Calu3 (cell line): ENCODE measurements at places on chromosomes 11 and 22.

DNA sequence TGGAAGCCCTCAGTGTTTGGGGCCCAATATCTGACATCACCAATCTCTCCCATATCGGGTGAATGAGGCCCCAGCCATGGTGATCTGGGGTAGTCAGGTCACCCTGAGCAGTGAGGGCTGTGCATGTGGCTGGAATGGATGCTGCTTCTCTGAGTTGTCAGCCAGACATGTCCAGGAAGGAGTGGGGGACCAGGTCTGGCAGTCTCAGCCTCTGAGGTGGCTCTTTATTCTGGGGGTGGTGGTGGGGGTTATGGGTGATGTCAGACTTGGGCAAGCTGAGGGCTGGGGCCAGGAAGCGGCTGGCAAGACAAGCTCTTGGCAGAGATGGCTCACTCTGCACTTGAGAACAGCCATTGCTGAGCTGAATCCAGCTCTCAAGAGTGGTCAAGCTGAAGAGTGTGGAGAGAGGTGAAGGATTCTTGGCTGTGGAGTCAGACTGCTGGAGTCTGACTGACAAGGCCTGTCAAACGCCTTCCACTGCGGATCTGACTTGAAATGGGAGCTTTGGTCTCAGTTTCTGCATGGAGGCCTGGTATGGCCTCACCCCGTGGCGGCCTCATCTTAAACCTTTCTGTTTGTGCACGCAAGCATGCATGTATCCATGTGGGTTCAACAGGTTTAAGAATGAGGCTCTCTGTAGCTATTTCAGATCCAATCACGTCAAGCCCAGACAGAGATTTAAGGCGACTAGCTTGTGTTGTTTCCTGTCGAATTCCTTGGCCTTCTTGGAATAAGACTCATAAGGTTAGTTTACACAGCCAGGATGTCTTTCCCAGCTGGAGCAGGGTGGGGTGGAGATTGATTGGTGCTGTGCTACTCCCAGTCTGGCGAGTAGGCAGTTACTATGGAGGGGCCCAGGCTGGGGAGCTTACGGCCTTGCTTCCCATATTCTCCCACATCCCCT is 83.9 kb upstream of the TIMP3 start:
- no peak for DNase-seq

DNA sequence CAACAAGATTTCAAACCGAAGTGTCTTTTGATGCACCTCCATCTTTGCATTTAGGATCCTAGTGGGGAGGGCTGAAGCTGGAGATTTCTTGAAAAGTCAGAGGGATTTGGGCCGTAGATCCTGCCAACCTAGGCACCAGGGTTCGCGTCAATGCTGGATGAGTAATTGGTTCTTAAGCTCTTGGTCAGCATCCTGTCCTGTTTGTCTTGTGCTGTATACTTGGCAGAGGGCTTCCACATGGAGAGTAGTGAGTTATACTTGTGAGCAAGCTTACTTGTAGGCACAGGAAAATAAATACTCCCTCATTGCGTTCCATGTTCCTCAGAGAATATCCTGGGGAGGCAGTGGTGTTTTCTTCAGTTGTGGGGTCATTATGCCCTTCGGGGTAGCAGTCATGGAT is 12.6 kb downstream of the INSC start:
- DNase-seq = no peak

- no peak for DNase-seq
These were observed 102.4 kb downstream of the WT1 start for GRCh38 chr11:32332990-32333319.

- no peak for DNase-seq
These were observed 68.9 kb downstream of the ZBTB16 start for GRCh38 chr11:114128399-114128798.

DNA sequence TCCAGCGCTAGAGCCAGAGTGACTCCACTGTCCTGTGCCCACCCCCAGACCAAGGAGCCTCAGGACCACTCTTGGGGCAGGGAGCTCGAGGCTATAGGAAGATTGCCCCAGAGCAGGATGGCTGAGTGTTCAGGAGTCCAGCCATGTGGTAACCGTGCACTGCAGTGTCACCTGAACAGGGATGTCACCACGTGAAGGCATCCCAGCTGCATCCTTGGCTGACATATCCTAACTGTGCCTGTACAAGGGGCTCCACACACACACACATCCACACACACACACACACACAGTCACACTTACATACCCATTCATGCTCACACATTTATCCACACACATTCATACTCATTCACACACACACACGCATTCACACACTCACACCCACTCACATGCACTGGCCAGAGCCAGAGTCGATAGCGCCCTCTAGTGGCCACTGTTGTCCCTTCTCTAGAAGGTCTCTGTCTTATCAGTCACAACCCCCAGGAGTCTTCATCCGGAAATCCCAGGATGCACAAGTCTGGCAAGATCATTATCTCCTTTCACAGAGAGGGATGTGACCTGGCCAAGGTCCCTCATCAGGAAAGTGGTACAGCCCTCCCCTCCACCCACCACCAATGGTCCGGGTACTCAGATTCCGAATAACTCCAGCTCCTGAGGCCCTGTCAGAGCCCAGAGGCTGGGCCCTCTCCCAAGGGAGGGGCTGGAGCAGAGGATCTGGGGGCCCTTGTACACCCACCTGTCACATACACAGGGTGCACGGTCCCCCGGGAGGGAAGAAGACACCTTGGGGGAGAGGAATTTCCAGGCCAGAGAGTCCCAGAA is 55.1 kb downstream of the IGLL5 start:
- peak; percentile 63 for DNase-seq

DNA sequence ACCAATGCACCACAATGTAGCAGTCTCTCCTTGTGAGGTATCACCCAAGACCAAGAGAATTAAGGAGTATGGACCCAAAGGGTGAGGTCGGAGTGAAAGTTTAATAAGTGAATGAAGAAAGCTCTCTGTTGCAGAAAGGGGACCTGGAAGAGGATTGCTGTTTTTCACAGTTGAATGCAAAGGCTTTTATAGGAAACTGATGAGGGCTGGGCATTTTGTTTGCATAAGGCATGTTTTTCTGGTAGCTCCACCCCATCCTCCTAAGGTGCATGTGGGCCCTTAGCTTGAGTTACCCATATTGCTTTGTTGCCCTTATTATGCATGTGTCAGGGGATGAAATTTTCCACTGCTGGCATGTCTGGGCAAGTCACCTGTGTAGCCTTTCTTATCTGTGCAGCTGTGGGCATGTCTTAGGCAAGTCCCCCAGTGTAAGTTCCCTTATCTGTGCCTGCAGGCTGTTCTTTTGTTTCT is 64.7 kb downstream of the BDNF start:
- DNase-seq = no peak

GRCh38 chr22:30398685-30399680 is 2.2 kb downstream of the SEC14L2 start:
- DNase-seq = no peak

DNA sequence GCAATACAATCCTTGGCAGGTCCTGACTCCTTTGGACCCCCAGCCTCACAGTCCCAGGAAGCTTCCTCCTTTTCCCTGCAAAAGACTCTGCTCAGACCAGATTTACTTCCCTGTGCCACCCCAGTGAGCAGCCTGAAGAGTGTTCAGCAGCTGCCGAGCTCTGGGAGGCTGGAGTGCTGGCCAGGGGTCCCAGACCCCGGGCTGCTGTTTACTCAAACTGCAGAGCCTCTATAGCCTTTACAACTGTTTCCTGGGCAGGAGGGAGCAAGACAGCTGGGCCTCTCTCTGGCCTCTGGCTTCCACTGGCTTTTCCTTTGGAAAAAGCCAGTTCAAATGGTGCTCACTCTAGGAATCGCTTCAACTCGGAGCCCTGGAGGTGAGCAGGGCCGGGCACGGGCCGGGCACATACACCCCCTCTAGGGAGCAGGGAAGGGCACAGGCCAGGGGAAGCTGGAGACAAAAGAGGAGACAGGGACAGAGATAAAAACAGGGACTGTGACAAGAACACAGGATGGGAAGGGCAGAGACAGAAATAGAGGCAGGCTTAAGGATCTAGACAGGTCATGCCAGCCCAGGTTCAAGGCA is 932 bp downstream of the IRAG1 start:
- no peak for DNase-seq

DNA sequence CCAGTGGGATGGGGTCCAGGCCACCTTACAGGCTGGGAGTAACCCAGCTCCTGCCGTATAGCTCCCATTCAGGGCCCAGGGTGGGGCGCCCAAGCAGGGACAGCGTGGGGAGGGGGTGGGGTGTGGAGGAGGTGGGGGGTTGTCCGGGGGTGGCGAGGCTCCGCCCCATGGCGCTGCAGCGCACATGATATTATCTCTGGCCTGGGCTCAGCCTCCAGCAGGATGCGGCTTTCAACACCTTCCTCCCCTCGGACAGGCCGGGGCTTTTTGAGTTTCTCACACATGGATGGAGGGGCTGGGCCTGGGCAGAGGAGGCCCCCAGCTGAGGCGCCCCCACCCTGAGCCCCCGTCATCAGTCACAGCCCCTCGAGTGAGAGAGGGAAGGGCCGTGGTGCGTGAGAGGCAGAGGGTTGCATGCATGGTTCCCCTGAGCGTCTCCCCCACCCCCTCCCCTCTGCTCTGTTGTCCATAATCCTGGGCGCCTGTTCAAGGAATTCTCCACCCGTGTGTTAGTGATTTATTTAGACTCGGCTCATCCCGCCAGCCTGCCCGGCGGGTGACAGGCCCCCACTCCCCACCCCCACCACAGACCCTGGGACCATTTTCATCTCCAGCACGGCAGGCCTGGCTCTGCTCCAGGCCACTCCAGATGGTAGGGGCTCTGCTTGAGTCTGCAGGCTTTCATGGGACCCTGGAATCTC is 44.9 kb downstream of the WNT11 start:
- no peak for DNase-seq

DNA sequence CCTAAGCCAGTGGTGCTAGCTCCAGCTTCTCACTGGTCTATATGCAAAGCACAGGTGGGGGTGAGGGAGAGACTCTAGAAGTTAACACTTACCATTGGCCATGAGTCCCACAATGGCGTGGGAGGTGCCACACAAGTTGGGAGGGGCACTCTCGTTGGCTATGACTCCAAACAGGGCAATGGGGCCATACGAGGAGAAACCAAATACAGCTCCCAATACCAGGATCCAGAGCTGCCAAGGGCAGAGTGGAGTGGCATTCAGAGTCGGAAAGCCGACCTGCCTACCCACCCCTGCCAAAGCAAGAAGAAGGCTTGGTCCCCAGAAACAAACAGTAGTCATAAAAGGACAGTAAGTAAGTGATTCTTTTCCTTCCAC is 5.6 kb downstream of the SLC37A4 start:
- no peak for DNase-seq

- DNase-seq = no peak
These were observed 22.6 kb downstream of the PDGFB start for GRCh38 chr22:39221999-39222686.

GRCh38 chr22:37206118-37206840 is 6.0 kb downstream of the SSTR3 start:
- DNase-seq = no peak

- no peak for DNase-seq
These were observed 76.3 kb downstream of the FAM168A start for GRCh38 chr11:73521621-73522020.

GRCh38 chr11:45724153-45724552 is 58.7 kb upstream of the CHST1 start:
- no peak for DNase-seq

- no peak for DNase-seq
These were observed 677.3 kb upstream of the KIRREL3 start for GRCh38 chr11:127677660-127678425.

DNA sequence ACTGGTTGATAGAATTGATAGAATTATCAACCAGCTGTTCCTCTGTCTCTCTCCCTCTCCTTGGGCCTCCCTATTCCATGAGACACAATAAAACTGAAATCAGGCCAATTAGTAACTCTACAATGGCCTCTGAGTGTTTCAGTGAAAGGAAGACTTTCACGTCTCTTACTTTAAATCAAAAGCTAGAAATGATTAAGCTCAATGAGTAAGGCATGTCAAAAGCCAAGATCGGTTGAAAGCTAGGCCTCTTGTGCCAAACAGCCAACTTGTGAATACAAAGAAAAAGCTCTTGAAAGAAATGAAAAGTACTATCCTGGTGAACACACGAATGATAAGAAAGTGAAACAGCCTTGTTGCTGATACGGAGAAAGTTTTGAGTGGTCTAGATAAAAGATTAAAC is 16.6 kb downstream of the PIH1D2 start:
- no peak for DNase-seq
